ENCODE measurements at places on chromosomes 7 and 10.
A peak's percentile ranks its signal among the peaks of the same experiment; 100 is the strongest.

DNA sequence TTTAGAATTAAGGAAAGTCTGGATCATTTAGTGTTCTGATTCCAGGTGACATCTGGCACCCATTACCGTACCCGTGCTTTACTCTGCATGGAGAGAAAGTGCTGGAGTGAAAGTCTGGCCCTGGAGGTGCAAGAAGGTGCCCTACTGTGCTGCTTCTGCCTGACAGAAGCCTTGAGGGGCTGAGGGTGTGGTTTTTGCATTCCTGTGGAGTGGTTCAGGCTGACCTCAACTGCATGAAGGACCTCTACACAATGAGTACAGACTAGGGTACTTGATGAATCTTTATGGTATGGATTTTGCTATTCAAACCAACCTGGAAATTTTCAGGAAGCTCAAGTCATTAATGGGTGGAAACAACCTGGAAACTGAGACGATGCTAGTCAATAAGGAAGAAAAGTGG is 45.1 kb upstream of the GSAP start:
- H3K4me1 ChIP-seq = no peaks in the 10 kb centered on the region
- no peaks in the 10 kb centered on the region for H3K36me3 ChIP-seq
- H3K27ac ChIP-seq = no peak overlapping the region
- no peaks in the 10 kb centered on the region for H3K27me3 ChIP-seq

DNA sequence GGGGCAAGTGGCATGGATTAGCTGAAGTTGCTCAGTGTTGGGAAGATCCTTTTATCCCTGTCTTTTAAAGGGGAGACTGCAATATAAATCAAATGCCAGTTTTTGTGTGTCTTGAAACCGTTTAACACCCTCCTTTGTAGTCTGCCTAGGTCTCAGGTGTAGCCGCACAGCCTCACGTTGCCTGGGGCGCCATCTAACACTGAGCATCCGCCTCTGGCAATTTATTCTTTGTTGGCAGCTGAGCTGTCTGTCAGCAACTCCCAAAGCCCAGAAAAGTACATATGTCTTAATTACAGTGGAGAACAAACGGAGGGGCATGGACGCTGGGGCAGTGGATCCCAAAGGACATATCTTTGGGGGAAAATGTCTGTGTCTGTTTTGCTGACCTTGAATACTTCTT is 254.7 kb downstream of the STK31 start:
- H3K27me3 ChIP-seq = peaks cover 14% of the 10 kb centered on the region
- DNase-seq = no peak
- H3K36me3 ChIP-seq = no peaks in the 10 kb centered on the region
- H3K27ac ChIP-seq = no peak overlapping the region
- no peak overlapping the region for H3K4me3 ChIP-seq
- H3K4me1 ChIP-seq = no peaks in the 10 kb centered on the region

DNA sequence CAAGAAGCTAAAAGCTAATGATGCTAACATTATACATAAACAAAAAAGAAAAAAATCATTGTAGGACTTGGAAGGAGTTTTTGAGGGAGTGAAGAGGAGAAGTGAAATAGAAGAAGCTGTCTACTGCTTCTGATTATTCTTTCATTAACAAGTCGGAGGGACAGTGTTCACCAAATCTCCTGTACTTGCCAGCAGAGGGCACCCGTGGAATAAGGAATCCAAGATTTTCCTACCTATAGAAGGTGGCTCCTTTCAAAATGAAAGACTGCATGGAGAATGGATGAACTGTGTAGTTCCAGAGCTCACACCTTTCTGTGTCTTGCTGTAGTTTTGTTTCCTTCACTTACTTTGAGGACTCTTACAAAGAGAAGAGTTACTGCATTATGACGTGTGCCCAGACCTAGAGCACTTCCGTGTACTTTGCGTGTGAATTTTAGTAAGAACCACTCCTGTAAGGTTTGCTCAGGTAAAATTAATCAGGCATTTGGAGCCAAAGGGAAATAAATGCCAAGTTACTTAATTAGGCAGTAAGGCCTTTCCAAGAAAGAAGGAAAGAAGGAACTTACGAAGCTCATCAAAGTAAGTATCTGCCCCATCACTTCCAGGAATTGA is 145.1 kb downstream of the SEMA3D start:
- H3K36me3 ChIP-seq = no peaks in the 10 kb centered on the region
- H3K4me1 ChIP-seq = no peaks in the 10 kb centered on the region
- H3K4me3 ChIP-seq = no peak overlapping the region
- no peak for DNase-seq
- H3K27me3 ChIP-seq = no peaks in the 10 kb centered on the region

- peaks cover 27% of the 10 kb centered on the region for H3K4me1 ChIP-seq
- H3K36me3 ChIP-seq = peaks cover 16% of the 10 kb centered on the region
- peaks cover 22% of the 10 kb centered on the region for H3K27me3 ChIP-seq
- no peak overlapping the region for H3K4me3 ChIP-seq
Measured at GRCh38 chr10:35092851-35093250, 2.7 kb upstream of the CUL2 start.

DNA sequence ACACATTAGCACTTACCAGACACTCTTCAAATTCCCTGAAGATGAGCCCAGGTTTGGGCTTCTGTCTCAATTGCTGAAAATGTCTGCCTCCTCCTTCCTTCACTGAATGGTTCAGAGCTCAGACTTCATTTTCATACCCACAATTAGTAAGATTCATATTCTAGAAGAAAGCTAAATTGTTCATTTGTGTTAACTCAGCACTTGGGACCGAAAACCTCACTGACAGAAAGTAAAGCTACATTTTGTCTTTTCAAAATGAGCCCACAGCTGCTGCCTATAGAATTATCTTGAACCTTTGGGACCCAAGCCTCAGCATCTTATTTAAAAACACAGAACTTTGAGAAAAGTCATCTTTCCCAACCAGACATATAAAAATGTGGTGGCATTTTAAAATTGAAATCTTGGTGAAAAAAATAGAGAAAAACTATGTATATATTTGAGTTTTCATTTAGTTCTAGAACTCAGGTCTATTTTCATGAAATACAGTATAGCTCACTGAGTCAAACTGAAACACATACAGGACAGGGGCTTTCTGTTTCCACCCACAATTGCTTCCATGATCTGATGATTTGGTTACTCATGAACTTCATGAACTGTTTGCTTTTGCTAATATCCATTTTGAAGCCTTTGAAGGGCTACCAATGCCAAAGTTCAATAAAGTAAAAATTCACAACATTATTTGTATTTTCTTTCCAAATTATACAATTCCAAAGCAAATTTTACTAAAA is 119.1 kb upstream of the PFKP start:
- no peaks in the 10 kb centered on the region for H3K36me3 ChIP-seq
- no peak overlapping the region for H3K4me3 ChIP-seq
- DNase-seq = no peak
- no peaks in the 10 kb centered on the region for H3K4me1 ChIP-seq

DNA sequence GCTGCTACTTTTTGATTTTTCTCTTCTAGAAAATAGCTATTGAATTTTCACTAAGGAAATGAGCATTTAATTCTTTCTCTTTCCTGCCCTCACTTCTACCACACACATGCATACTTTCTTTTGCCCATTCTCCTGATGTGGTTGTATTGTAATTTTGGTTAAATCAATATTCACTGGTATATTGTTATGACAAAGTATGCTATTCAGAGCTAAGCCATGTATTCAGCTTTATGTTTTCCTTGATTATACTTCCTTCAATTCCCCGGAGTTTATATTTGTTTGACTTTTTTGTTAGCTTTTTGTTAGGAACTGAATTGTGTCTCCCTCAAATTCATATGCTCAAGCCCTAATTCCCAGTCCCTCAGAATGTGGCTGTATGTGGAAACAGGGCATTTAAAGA is 24.0 kb downstream of the LRRC72 start:
- peaks cover 23% of the 10 kb centered on the region for H3K27me3 ChIP-seq
- no peak overlapping the region for H3K4me3 ChIP-seq
- DNase-seq = no peak
- no peaks in the 10 kb centered on the region for H3K36me3 ChIP-seq
- no peak overlapping the region for H3K27ac ChIP-seq

DNA sequence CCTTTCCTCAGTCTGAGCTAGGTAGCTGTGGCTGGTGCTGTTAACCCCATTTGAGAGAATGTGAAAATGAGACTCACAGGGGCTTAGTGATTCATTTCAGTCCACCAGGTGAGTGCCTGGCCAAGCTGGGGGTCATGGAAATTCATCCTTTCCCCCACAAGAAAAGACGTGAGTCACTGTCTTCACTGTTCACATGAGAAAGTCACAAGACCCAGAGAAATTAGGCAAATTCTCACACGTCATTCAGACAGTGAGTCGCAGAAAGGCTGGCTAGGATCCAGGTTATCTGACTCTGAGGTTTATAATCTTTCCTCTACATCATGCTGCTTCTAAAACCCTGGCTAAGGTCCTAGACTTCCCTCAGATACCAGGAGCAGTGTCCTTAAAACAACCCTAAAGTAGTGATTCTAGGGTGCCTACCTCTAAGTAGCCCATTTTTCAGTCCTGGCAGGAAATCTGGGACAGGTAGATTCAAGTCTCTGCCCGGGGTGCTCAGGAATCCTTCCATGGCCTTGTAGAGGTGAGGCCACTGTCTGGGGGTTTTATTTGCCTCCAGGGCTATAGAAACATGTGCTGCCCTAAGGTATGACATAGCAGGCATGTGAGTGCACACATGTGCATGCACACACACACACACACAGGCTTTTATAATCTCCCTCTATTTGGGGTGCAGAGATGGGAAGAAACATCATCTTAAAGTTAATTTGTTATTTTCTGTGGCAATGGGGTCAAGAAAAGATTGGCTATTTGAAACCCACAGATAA is 427.9 kb upstream of the CELF2 start:
- H3K36me3 ChIP-seq = no peaks in the 10 kb centered on the region
- H3K4me1 ChIP-seq = no peaks in the 10 kb centered on the region
- H3K4me3 ChIP-seq = no peak overlapping the region
- no peak overlapping the region for H3K27ac ChIP-seq
- no peak for DNase-seq

- no peak overlapping the region for H3K4me3 ChIP-seq
- H3K4me1 ChIP-seq = no peaks in the 10 kb centered on the region
- H3K27me3 ChIP-seq = peaks cover 52% of the 10 kb centered on the region
- DNase-seq = no peak
- H3K27ac ChIP-seq = no peak overlapping the region
Measured at GRCh38 chr10:78462176-78462575, 428.5 kb downstream of the RPS24 start.

DNA sequence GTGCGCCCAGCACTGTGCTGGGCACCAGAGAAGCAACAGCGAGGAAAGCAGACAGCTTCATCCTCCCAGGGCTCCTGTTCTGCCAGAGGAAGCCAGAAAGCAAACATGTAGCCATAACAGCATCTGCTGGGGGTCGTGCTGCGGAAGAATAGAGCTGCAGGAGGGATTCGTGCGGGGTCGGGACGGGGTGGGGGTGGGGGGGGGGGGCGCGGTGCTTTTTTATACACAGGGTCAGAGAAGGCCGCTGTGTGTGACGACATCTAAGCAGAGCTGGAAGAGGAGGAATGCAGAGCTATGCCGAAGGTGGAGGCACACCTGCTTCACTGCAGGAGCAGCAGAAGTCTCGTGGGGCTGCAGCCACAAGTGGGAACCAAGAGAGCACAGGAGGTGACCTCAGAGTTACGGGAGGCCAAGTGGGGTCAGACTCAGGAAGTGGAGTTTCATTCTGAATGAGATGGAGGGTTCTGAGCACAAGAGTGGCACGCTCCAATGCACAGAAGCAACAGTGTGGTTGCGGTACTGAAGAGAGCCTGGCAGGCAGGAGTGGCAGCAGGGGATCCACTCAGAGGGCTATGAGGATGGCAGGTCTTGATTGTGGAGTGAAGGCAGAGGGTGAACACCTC is 11.1 kb downstream of the PKD1L1 start:
- DNase-seq = no peak
- no peaks in the 10 kb centered on the region for H3K27me3 ChIP-seq
- no peak overlapping the region for H3K4me3 ChIP-seq
- no peaks in the 10 kb centered on the region for H3K36me3 ChIP-seq
- no peaks in the 10 kb centered on the region for H3K4me1 ChIP-seq

- no peak overlapping the region for H3K4me3 ChIP-seq
- H3K4me1 ChIP-seq = peaks cover 31% of the 10 kb centered on the region
- H3K27me3 ChIP-seq = no peaks in the 10 kb centered on the region
- peaks cover 62% of the 10 kb centered on the region for H3K36me3 ChIP-seq
- DNase-seq = no peak
Measured at GRCh38 chr7:107917763-107918651, 27.0 kb downstream of the DLD start.

GRCh38 chr10:110431659-110432058 is 66.0 kb upstream of the DUSP5 start:
- H3K36me3 ChIP-seq = no peaks in the 10 kb centered on the region
- DNase-seq = no peak
- H3K27ac ChIP-seq = peak overlapping the region; percentile 17
- no peaks in the 10 kb centered on the region for H3K27me3 ChIP-seq
- H3K4me3 ChIP-seq = no peak overlapping the region
- H3K4me1 ChIP-seq = peaks cover 11% of the 10 kb centered on the region

DNA sequence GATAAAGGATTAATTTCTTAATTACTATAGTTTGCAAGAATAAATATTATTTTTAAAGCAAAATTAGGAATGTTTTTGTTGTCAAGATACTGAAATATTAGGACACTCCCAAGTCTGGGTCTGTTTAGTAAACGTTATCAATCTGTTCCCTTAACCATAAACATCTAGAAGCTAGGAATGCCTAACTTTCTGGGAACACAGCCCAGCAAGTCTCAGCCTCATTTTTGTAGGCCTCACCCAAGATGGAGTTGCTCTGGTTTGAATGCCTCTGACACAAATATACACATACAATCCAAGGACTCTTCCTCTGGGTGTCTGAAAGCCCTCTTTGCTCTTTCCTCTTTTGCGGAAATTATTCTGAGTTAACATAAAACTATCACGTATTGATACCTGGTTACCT is 487.4 kb upstream of the CELF2 start:
- H3K4me1 ChIP-seq = no peaks in the 10 kb centered on the region
- no peak overlapping the region for H3K4me3 ChIP-seq
- no peak overlapping the region for H3K27ac ChIP-seq
- no peaks in the 10 kb centered on the region for H3K27me3 ChIP-seq

DNA sequence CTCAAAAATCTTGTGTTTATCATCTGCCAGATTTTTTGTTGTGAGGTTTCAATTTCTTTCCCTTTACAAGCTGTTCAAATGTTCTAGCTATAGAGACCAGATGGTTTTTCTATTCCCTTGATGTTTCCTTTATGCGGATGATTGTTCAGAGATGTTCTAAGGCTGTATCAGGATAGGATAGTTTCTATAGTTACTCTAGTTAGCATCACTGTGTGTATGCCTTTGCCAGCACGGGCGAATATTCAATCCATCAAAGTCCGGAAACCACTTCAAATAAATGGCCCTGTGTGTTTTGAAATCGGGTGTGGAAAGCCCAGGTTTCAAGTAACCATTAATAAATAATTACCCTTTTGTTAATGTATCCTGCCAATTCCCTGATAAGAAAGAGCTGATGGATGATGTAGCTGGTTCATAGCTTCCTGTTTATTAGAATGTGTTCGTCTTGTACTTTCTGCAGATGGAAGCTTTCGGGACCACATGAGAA is 149.8 kb upstream of the PRKCQ start:
- no peak for DNase-seq
- no peak overlapping the region for H3K4me3 ChIP-seq
- no peak overlapping the region for H3K27ac ChIP-seq
- no peaks in the 10 kb centered on the region for H3K36me3 ChIP-seq

GRCh38 chr7:127245002-127245401 is 7.7 kb downstream of the GRM8 start:
- H3K36me3 ChIP-seq = peaks cover 4% of the 10 kb centered on the region
- no peak overlapping the region for H3K4me3 ChIP-seq
- no peak for DNase-seq

GRCh38 chr7:129559564-129559963 is 52.0 kb upstream of the NRF1 start:
- no peaks in the 10 kb centered on the region for H3K4me1 ChIP-seq
- no peak overlapping the region for H3K4me3 ChIP-seq
- peaks cover 4% of the 10 kb centered on the region for H3K27me3 ChIP-seq
- H3K36me3 ChIP-seq = no peaks in the 10 kb centered on the region
- no peak for DNase-seq
- H3K27ac ChIP-seq = no peak overlapping the region

- H3K27ac ChIP-seq = peak overlapping the region; percentile 82
- no peaks in the 10 kb centered on the region for H3K27me3 ChIP-seq
- peak overlapping the region; percentile 60 for H3K4me3 ChIP-seq
- H3K4me1 ChIP-seq = peaks cover 13% of the 10 kb centered on the region
Measured at GRCh38 chr7:130394421-130395195, 14.3 kb downstream of the CPA1 start.
